ENCODE measurements at places on chromosomes 4 and X. TPM values are rescaled to one million over a fixed set of nuclear protein-coding genes. Genes with fewer than 3 reads are reported as not detected.

DNA sequence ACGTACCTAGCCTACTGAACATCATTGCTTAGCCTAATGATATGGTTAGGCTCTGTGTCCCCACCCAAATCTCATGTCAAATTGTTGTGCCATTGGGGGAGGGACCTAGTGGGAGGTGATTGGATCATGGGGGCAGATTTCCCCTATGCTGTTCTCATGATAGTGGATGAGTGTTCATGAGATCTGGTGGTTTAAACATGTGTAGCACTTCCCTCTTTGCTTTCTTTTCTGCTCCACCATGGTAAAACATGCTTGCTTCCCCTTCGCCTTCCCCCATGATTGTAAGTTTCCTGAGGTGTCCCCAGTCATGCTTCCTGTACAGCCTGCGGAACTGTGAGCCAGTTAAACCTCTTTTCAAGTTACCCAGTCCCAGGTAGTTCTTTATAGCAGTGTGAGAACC is 102.6 kb downstream of the RAPGEF2 start:
- no peak for DNase-seq

- DNase-seq: no peak
These were observed 56.2 kb downstream of the APOO start for GRCh38 chrX:23851544-23851943.

- DNase-seq: no peak
These were observed 755 bp downstream of the KLHL8 start for GRCh38 chr4:87219632-87220093.

DNA sequence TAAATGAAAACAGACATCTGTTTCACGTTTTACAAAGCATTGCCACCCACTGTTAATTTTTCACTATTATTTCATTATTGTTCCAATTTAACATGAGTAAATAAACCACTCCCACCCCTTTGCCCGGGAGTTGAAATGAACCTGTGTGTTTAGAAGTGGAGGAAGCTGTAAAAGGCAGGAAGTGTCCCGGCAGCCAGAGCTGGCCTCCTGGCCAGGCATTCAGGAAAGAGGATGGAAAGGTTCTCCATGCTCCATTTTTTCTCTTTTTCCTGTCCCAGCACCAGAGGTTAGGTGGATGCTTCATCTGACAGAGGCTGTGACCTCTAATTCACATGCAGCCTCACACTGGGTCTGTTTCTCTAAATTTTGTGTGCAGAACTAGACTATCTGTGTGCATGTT is 55.5 kb upstream of the LNX1 start:
- no peak for DNase-seq

Gene NRK
- total RNA-seq: 0.08 TPM
